ENCODE measurements at places on chromosomes 6 and 20. TPM values are rescaled to one million over a fixed set of nuclear protein-coding genes. Genes with fewer than 3 reads are reported as not detected.
A peak's percentile ranks its signal among the peaks of the same experiment; 100 is the strongest.

- DNase-seq = no peak
Observed at GRCh38 chr20:32567384-32568178, 17.6 kb downstream of the NOL4L start.

DNA sequence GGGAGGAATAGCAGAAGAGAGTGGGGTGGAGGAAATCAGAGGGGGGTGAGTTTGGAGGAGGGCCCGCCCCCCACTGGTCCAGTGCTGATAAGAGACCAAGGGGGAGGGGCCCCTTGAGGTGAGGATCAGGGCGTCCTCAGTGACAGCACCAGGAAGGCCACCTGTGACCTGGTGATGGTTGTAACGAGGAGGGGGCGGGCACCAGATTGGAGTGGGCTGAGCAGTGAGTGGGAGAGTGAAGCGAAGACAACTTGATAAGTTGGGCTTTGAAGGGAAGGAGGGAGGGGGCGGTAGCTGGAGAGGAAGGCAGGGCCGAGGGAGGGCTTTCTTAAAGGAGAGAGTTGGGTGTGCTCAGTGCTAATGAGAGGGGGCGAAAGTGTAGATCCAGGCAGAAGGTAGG lies 30.7 kb downstream of the CDH22 start:
- no peak for DNase-seq

DNA sequence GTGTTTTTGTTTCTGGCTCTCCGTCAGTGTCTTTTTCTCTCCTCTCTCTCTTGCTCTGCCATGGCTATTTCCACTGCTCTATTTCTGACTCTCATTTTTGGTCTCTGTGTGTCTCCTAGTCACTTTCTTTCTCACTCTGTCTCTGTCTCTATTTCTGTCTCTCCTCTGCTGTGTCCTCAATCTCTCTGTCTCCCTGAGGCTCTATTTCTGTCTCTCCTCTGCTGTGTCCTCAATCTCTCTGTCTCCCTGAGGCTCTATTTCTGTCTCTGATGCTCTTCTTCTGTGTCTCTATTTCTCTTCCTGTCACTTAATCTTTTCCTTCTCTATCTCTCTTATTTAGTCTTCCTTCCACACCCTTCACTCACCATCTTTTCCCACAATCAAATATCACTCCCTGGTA lies 8.4 kb downstream of the PRSS16 start:
- DNase-seq = no peak

DNA sequence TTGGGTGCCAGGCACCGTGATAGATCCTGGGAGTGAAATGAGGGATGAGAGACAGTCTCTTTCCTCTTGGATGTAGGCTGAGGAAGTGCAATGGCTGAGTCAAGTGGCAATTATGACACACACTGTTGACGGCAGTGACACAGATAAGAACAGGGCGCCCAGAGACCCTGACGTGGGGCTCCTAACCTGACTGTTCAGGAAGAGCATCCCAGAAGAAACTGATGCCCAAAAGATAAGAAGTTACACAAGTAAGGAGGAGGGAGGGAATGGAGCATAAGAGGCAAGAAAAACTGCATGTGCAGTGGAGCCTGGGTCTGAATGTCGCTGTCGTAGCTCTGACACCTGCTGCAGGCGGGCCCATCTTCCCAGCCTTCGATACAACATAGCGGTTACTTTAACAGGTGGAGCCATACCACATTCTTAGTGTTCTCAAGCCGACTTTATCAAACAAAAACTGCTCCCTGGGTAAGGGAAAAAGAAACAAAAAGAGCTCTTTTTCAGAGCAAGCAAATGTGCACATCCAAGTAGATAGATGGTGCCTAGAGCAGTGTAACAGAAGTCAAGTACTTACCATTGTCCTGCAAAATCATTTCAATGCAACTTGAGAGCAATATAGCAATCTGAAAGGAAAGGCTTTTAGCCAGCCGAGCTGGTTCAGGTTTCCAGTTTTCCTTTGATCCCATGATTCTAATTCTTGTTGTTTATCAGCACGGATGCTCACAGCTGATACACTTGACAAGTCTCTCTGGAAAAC lies 463.9 kb upstream of the JARID2 start:
- no peak for DNase-seq

GRCh38 chr6:165676435-165677068 lies 13.5 kb upstream of the PDE10A start:
- DNase-seq = peak; percentile 67

- DNase-seq = no peak
Observed at GRCh38 chr6:163916315-163917081, 502.0 kb downstream of the QKI start.

DNA sequence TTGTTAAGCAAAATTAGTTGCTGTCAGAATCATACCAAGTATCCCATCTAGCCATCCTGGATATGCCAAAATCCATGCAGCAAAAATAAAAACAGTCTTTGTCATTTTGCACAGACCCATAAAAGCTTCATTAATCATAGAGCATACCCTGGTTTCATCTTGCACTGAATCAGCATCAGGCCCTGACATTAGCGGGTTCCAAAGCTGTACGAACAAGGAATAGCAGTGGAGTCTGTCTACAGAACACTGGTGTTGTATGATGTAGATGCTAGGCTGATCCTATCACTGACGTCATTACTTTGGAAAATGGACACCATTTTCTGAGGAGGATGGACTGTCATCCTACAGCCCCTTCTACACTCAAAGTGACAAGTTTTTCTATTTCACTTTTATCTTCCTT lies 315.6 kb downstream of the ESR1 start:
- DNase-seq = no peak

GRCh38 chr6:44321210-44321609 lies 8.1 kb upstream of the AARS2 start:
- no peak for DNase-seq

GRCh38 chr6:141580131-141580530 lies 552.6 kb upstream of the GJE1 start:
- no peak for DNase-seq

PPP1R16B gene
- total RNA-seq = not detected

SLC17A2 gene
- not detected for total RNA-seq

OR2H2 gene
- total RNA-seq = not detected

SS18L1 gene
- 5.8 TPM for total RNA-seq

CTCFL gene
- not detected for total RNA-seq

SNAI1 gene
- total RNA-seq = 0.12 TPM

ME1 gene
- total RNA-seq = 16.3 TPM

Data from MG63 (cell line).